ENCODE measurements at places on chromosomes 16 and 17.

GRCh38 chr17:39606434-39607056 is 1.2 kb downstream of the NEUROD2 start:
- H3K27me3 ChIP-seq, result peaks cover 83% of the 10 kb centered on the region
- no peak overlapping the region for H3K4me3 ChIP-seq
- H3K27ac ChIP-seq, result no peak overlapping the region
- DNase-seq, result no peak

GRCh38 chr16:25580041-25580440 is 111.7 kb upstream of the HS3ST4 start:
- DNase-seq, result no peak
- no peaks in the 10 kb centered on the region for H3K27me3 ChIP-seq
- no peak overlapping the region for H3K27ac ChIP-seq
- H3K4me3 ChIP-seq, result no peak overlapping the region
- no peaks in the 10 kb centered on the region for H3K4me1 ChIP-seq

DNA sequence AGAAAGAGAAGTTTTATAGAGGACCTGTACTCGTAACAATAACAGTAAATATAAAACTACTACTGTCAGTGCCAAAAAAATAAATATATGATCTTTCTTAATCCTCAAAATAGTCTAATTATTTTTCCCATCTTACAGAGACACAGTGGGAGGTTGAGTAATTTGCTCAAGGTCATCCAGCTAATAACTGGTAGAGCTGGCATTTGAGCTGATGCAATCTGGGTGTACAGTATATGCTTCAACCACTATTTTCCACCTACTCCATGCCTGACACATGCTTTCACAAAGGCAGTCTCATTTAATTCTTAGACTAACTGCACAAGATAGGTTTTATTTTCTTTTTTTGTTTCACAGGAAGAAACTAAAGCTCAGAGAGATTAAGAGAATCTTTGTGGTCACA is 33.6 kb downstream of the PIGL start:
- no peak overlapping the region for H3K27ac ChIP-seq
- H3K4me1 ChIP-seq, result peaks cover 9% of the 10 kb centered on the region
- no peaks in the 10 kb centered on the region for H3K36me3 ChIP-seq
- H3K27me3 ChIP-seq, result no peaks in the 10 kb centered on the region
- DNase-seq, result no peak

GRCh38 chr16:58843675-58844074 is 109.6 kb upstream of the GOT2 start:
- no peak overlapping the region for H3K27ac ChIP-seq
- no peak for DNase-seq
- H3K27me3 ChIP-seq, result no peaks in the 10 kb centered on the region
- no peak overlapping the region for H3K4me3 ChIP-seq
